A673 (cell line): ENCODE measurements at places on chromosomes 3 and 15. TPM values are rescaled to one million over a fixed set of nuclear protein-coding genes. Genes with fewer than 3 reads are reported as not detected.

Gene PARP15
- total RNA-seq = not detected in 2 replicates

Gene KCNMB2
- not detected in 2 replicates for total RNA-seq

Gene ROPN1
- total RNA-seq = not detected in 2 replicates

Gene CPLX3
- total RNA-seq = 0.17 and 0.28 TPM in 2 replicates

Gene OPA1
- total RNA-seq = 84.4 and 92.1 TPM in 2 replicates

Gene DLEC1
- total RNA-seq = not detected in 2 replicates

Gene SLC9C1
- total RNA-seq = not detected in 2 replicates

Gene KCNMB3
- 3.5 and 4.3 TPM in 2 replicates for total RNA-seq

Gene LRRC15
- total RNA-seq = not detected in 2 replicates

DNA sequence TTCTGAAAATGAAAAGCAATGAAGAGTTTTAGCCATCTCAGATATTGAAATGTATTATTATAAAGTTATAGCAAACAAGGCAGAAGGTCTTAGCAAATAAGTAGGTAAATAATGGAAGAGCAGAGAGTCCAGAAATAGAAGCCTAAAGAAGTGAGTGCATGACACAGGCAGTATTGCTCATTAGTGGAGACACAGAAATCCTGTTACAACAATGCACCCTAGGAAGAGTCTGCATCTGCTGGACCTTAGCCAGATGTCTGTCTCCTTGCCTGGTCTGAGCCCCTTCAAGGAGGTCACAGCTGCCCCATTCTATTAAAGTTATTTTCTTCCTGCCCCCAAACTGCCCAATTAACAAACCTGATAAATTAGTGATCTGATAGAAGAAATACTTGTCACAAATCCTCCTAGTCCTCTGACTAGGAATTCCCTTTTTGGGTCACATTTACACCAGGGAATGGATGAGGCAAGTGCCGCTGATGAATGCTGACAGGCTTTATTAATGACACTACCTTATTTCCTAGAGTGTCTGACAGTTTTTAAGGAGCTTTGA, 51.9 kb downstream of the HOMER2 start:
- H3K4me3 ChIP-seq = no peak overlapping the region
- H3K4me1 ChIP-seq = no peaks in the 10 kb centered on the region
- no peak overlapping the region for H3K27ac ChIP-seq
- H3K36me3 ChIP-seq = no peaks in the 10 kb centered on the region
- DNase-seq = no peak

GRCh38 chr15:62119227-62119864, 45.7 kb downstream of the C2CD4B start:
- no peaks in the 10 kb centered on the region for H3K36me3 ChIP-seq
- DNase-seq = peak; percentile 87
- H3K27me3 ChIP-seq = no peaks in the 10 kb centered on the region
- peaks cover 35% of the 10 kb centered on the region for H3K4me1 ChIP-seq

GRCh38 chr3:67192466-67192865, 194.4 kb downstream of the KBTBD8 start:
- H3K27ac ChIP-seq = no peak overlapping the region
- no peak for DNase-seq
- H3K36me3 ChIP-seq = no peaks in the 10 kb centered on the region
- no peak overlapping the region for H3K4me3 ChIP-seq
- H3K4me1 ChIP-seq = no peaks in the 10 kb centered on the region

DNA sequence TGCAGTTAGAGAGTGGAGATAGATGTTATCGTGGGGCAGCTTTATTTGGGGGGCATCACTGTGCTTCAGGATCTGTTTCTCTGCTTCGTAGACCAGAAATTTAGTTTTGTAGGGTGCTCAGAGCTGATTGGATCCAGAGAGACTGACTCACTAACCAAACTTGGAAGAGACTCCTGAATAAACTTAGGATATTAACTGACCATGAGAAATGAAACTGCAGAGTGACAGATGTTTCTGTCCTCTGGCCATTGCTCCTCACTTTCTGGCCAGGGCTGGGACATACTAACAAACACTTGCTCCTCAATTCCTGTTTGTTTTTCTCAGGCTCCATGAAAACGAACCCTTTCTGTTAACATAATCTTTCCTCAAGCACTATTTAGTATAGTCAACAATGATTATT, 4.3 kb downstream of the ZNF592 start:
- H3K4me3 ChIP-seq = no peak overlapping the region
- peaks cover 14% of the 10 kb centered on the region for H3K4me1 ChIP-seq
- DNase-seq = no peak
- no peaks in the 10 kb centered on the region for H3K36me3 ChIP-seq
- H3K27me3 ChIP-seq = no peaks in the 10 kb centered on the region

- H3K27ac ChIP-seq = peak overlapping the region; percentile 30
- no peaks in the 10 kb centered on the region for H3K4me1 ChIP-seq
- H3K36me3 ChIP-seq = peaks cover 69% of the 10 kb centered on the region
- no peaks in the 10 kb centered on the region for H3K27me3 ChIP-seq
- no peak for DNase-seq
These were observed 17.1 kb upstream of the SNX22 start for GRCh38 chr15:64134345-64134829.

DNA sequence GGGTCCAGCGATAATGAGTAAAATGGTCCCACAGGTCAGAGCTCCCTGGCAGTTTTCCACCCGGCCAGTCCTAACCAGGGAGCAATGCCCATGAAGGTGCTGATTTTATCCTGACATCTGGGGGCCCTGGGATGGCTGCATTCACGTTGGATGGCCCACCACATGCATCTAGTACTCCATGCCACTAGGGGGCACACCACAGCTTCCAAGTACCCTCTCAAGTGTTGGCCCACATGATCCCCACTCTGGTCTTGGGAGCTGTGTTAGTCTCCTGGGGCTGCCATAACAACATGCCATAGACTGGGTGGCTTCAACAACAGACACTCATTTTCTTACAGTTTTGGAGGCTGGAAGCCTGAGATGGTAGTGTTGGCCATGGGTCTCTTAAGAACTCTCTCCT, 225.5 kb downstream of the SLCO3A1 start:
- H3K36me3 ChIP-seq = no peaks in the 10 kb centered on the region
- H3K4me1 ChIP-seq = peaks cover 16% of the 10 kb centered on the region
- no peak overlapping the region for H3K4me3 ChIP-seq
- no peak overlapping the region for H3K27ac ChIP-seq
- no peaks in the 10 kb centered on the region for H3K27me3 ChIP-seq

DNA sequence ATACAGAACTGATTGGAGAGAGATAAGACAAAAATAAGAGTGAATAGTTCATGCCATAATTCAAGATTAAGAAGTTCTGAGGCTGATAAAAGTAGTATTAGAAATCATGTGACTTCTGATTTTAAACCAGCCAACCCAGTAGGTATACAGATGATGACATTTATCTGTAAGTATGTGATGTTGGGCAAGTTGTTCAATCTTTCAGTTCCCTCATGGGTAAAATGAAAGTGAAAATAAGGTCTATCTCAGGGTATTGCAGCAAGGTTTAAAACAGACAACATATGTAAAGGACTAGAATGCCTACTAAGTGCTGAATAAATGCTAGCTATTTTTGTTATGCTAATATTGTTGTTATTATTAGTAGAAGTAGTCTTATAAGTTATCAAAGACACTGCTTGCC, 1055.7 kb downstream of the NAALADL2 start:
- no peak for DNase-seq
- H3K27ac ChIP-seq = no peak overlapping the region
- no peaks in the 10 kb centered on the region for H3K4me1 ChIP-seq
- no peak overlapping the region for H3K4me3 ChIP-seq
- no peaks in the 10 kb centered on the region for H3K36me3 ChIP-seq

GRCh38 chr3:187093320-187093719, 46.0 kb downstream of the RPL39L start:
- no peak overlapping the region for H3K4me3 ChIP-seq
- H3K36me3 ChIP-seq = no peaks in the 10 kb centered on the region
- H3K27me3 ChIP-seq = no peaks in the 10 kb centered on the region

DNA sequence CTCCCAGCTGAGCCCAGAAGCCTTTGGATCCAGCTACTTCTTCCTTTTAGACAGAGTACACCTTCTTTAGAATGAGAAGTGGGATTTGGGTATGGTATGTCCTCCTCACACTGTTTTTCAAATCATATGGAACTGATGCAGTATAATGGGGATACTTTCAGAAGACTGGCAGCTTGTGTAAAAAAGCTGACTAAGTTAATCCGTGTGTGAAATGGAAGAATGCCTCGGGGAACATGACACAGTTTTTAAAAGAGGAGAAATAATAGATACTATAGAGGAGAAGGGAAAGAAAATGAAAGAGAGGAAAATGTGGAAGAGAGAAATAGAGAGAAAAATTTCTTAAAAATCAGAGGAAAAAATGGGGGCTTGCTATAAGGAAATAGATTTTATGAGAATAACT, 47.7 kb downstream of the TUSC7 start:
- H3K4me3 ChIP-seq = no peak overlapping the region
- no peak overlapping the region for H3K27ac ChIP-seq
- no peaks in the 10 kb centered on the region for H3K36me3 ChIP-seq
- H3K27me3 ChIP-seq = no peaks in the 10 kb centered on the region
- H3K4me1 ChIP-seq = peaks cover 22% of the 10 kb centered on the region
- peak; percentile 32 for DNase-seq

GRCh38 chr15:94100863-94101262, 130.5 kb upstream of the MCTP2 start:
- H3K4me1 ChIP-seq = no peaks in the 10 kb centered on the region
- no peaks in the 10 kb centered on the region for H3K36me3 ChIP-seq
- no peak for DNase-seq

DNA sequence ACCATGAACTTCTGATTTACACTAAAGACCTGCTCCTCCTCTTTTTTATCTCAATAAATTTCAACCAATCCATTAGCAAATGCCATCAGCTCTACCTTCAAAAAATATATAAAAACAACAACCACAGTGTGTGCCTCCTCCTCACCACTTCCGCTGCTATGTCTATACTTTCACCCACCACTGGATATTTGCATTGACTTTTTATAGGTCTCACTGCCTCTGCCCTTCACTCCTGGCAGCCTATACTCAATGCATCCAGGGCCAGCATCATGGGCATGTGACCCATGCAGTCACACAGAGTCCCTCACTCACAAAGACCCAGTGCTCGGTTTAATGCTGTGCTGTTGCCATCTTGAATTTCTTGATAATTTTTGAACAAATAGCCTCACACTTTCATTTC, 53.5 kb upstream of the CCDC54 start:
- H3K27me3 ChIP-seq = no peaks in the 10 kb centered on the region
- no peaks in the 10 kb centered on the region for H3K36me3 ChIP-seq
- no peak overlapping the region for H3K4me3 ChIP-seq
- H3K4me1 ChIP-seq = no peaks in the 10 kb centered on the region
- no peak for DNase-seq

- no peak overlapping the region for H3K4me3 ChIP-seq
- no peak for DNase-seq
- no peaks in the 10 kb centered on the region for H3K27me3 ChIP-seq
These were observed 141.0 kb downstream of the TMCO5A start for GRCh38 chr15:38075466-38075865.

DNA sequence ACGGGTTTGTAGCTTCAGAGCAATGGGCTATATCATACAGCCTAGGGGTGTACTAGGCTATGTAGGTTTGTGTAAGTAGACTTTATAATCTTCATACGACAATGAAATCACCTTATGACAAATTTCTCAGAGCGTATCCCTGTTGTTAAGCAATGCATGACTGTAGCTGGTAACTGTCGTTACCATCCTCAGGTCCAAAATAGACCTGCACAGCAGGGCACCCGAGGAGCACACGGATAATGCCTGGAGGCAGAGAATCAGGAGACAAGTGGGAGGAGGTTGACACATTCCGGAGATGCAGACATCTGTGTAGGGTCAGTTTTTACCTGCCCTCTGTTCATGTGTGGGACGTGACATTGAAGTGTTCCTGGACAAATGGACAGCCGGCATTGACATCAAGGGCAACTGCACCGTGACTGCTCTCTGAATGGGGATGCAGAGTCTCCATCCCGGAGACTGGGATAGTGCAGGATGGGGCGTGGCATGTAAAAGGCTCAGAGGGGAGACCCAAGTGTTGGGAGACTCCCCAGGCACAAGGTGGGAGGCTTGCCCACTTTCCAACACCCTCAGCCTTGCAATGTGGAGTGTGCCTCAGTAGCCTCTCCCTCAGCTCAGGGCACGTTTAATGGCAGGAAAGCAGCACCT, 45.9 kb upstream of the PGPEP1L start:
- H3K4me3 ChIP-seq = no peak overlapping the region
- H3K27ac ChIP-seq = no peak overlapping the region
- no peak for DNase-seq
- H3K27me3 ChIP-seq = no peaks in the 10 kb centered on the region
- H3K4me1 ChIP-seq = no peaks in the 10 kb centered on the region
- no peaks in the 10 kb centered on the region for H3K36me3 ChIP-seq

- H3K27ac ChIP-seq = no peak overlapping the region
- peaks cover 15% of the 10 kb centered on the region for H3K4me1 ChIP-seq
These were observed 292.4 kb upstream of the CBLB start for GRCh38 chr3:106161246-106161645.

- no peaks in the 10 kb centered on the region for H3K27me3 ChIP-seq
- peaks cover 69% of the 10 kb centered on the region for H3K36me3 ChIP-seq
- no peaks in the 10 kb centered on the region for H3K4me1 ChIP-seq
These were observed 27.6 kb downstream of the NIPA2 start for GRCh38 chr15:22866079-22866478.

DNA sequence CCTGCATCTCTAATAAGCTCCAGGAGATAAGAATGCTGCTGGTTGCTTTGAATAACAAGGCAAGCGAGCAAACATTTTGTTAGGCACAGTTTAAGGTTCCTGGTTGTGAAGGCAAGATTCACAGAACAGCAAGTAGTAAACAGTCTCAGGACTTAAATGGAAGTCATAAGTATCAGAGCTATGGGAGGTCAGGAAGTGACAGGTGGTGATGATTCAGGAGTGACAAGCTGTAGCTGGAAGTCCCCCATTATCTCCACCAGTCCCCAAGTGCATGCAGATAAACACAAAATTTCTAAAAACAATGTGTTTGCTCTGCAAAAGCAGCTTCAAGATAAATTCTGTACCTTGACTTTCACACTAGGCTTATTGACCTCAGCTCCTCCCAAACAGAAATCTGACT, 3.3 kb downstream of the FETUB start:
- H3K4me3 ChIP-seq = no peak overlapping the region
- DNase-seq = no peak
- no peaks in the 10 kb centered on the region for H3K4me1 ChIP-seq
- H3K27ac ChIP-seq = no peak overlapping the region
- H3K27me3 ChIP-seq = no peaks in the 10 kb centered on the region
